Testis (tissue), 5 donors: ENCODE measurements at places on chromosomes 7 and 10. TPM values are rescaled to one million over a fixed set of nuclear protein-coding genes. Genes with fewer than 3 reads are reported as not detected.

Gene PILRA
- polyA plus RNA-seq, result 16.3 TPM

Gene EBLN1
- polyA plus RNA-seq, result 3.5 TPM

Gene BBIP1
- 202 TPM for polyA plus RNA-seq

Gene NSUN5
- 36.9 TPM for polyA plus RNA-seq

Gene TMEM184A
- 7.1 TPM for polyA plus RNA-seq

Gene PPP1R17
- polyA plus RNA-seq, result 4.1 TPM

Gene GDI2
- polyA plus RNA-seq, result 144 TPM

Gene CEP55
- polyA plus RNA-seq, result 28.1 TPM

Gene SRRM3
- polyA plus RNA-seq, result 8.3 TPM

Gene DYNC1I1
- 3.7 TPM for polyA plus RNA-seq

Gene NPTX2
- 77.3 TPM for polyA plus RNA-seq

Gene SORBS1
- 46.6 TPM for polyA plus RNA-seq

Gene CRYGN
- 0.44 TPM for polyA plus RNA-seq

Gene SNX13
- 37.0 TPM for polyA plus RNA-seq

Gene PRRT4
- 1.1 TPM for polyA plus RNA-seq

Gene CTAGE4
- not detected for polyA plus RNA-seq

Gene FANK1
- 143 TPM for polyA plus RNA-seq

Gene PEX1
- polyA plus RNA-seq, result 20.4 TPM

Gene ZNF282
- polyA plus RNA-seq, result 9.6 TPM

Gene TMEM176A
- polyA plus RNA-seq, result 34.7 TPM

Gene PPP1R3C
- polyA plus RNA-seq, result 9.7 TPM

Gene ARHGAP22
- 8.8 TPM for polyA plus RNA-seq

Gene TUBB8
- polyA plus RNA-seq, result 1.4 TPM

Gene GALNT17
- polyA plus RNA-seq, result 10.9 TPM

Gene POT1
- 28.9 TPM for polyA plus RNA-seq

Gene LIPM
- not detected for polyA plus RNA-seq
